Caudate nucleus (tissue), 63 donors: ENCODE measurements at places on chromosomes 2 and 18.

DNA sequence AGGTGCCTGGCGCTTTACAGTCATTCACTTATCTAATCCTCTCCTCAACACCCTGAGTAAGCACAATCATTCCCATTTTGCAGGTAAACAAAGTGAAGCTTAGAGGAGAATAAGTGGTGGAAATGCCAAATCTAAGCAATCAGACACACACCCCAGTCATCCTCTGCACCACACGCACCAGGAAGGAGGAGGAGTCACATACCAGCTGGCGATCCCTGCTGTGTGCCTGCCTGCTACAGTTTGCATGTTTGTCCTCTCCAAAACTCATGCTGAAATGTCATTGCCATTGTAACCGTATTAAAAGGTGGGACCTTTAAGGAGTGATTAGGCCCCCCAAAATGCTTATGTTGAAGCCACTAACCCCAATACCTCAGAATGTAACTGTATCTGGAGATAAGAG is 93.7 kb downstream of the LOXHD1 start:
- no peak for DNase-seq

- DNase-seq = no peak
Measured at GRCh38 chr2:60839126-60839813, 42.1 kb upstream of the REL start.

DNA sequence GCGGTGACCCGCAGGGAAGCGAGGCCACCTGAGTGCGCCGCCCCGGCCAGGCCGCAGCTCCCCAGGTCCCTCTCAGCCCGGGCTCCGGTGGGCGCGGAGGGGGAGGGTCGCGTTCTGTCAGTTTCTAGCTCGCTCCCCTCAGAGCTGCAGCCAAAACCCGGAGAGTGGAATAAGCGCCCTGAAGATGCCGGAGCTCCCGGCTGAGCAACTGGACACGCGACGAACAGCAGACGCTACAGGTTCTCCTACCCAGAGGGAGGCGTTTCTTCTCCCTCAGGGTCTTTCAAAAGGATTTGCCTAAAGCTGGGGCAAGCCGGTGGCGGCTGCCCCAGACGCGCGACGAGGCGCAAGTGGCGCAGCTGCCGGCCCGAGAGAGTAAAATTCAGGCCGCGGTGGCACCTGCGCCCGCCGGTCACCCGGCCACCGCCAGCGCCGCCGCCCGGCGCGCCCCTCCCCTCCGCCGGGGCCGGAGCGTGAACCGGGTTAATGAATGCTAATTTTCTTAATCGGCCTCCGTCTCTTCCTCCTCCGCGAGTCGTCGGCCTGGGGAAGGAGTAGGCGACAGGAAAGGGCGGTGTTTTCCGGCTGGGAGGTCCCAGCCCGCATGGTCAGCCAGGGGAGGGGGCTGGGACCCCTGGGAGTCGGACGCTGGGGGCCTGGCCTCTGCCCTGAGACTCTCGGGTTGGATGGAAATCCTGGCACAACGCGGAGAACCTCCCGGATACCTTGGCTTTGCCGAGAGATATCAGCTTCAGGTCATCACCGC is 845 bp upstream of the CDC42EP3 start:
- DNase-seq = no peak

DNA sequence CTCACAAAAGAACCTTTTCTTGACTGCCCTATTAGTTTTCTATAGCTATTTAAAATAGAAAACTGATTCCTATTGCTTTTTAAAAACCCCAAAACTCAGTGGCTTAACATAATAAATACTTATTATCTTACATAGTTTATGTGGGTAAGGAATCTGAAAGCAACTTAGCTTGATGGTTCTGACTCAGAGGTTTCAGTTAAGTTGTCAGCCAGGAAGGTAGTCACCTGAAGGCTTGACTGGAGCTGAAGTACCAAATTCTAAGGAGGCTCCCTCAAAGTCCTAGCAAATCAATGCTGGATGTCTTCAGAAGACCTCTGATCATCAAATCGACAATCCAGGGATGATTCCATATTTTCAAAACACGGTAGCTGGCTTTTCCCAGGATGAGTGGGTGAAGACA is 546.6 kb upstream of the CDH2 start:
- no peak for DNase-seq

DNA sequence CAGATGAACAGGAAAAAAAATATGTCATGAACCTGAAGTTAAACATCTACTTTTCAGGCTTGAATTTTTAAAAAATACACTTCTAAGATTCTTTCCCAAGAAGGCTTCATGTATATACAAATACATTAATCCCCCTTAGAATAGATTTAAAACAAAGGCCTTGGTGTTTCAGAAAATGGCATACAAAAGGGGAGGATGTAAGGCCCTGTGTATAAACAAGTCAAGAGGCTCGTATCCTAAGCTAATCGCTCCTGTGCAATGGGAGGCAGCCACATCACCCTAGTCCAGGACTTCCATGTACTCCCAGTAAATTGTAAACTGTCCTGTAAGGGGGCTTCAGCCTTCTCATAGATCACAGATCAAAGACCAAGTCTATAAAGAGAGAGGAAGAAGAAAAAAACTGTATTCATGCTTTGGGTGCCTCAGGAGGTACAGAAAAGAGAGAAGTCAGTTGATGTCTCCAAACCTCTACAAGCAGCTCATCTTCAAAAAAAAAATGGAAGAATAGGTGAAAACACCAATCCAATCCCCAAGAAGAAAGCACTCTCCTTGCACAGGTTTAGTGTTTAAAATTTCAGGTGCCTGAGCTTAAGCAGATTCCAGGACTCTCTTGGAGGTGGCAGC is 53.9 kb downstream of the ANKRD44 start:
- DNase-seq = no peak

DNA sequence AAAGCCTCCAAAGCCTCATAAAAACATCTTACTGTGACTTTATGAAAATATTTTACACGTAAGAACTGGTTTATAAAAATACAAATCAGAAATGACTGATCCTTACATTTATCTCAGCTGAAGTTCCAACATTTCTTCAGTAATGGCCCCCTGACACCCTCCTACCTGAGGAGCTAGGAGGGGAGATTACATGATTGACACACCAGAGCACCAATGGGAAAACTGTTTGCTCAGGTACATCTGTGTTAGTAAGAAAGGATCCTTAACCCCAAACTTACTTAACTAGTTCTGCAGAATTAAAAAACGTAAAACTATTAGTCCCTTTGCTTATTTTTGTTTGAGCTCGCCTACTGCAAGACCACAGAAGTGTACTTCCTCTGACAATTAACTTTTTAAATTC is 27.0 kb downstream of the ENOSF1 start:
- no peak for DNase-seq

DNA sequence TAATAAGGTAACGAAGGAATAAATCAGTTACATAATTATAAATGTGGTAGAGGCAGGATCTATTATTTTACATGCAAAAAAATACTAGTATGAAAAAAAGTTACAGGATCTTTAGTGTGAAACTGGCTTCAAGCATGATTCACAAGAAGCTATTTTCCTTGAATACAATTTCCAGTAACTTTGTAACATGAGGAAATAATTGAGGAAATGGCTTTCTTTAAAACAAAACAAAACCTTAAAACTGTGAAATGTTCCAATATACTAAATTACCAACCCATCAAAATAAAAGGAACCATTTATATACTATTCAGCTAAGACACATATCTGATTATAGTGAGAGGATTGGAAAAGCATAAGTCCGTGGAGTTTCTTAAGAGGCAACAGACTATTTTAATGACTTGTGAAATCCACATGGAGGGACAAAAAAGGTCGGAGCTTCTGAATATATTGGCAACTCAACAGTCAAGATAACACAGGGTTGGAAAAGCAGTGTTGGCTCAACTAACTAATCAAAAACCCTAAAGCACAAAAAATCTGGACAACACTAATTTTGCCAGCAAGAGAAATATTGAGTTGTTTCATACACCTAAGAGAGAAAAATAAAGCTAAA is 10.6 kb downstream of the IRS1 start:
- DNase-seq = no peak

- DNase-seq = no peak
Measured at GRCh38 chr2:125471963-125472362, 1184.0 kb upstream of the GYPC start.

GRCh38 chr2:112666761-112667122 is 21.0 kb downstream of the SLC20A1 start:
- DNase-seq = no peak

DNA sequence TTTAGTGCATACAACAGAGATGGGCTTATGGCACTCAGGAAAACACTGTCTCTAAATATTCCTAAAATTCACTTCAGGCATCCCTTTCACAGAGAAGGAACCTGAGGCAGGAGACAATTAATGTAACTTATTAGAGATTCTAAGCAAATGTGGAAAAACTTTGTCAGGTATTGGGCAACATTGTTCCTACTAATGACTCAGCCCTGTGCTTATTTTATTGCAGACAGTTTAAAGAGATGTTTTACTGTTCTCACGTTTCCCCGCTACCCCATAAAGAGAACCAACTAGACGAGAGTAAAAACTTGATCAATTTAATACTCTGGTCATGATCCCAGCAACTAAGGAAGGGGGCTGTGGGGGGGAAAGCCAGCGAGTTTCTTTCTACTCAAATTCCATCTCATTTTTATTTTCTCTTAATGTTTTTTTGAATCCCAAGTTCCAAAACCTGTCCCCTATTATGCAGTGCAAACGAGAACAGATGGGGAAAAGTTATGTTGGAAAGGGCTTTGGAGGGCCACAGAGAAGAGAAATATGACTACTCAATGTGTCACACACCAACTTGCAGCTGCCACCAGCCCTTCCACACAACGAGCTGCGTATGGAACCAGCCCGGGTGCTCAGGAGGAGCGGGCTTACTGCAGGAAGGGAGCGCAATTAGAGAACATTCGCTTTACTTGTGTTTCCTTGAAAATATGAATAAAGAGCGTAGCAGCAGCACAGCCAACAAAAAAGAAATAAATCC is 18.7 kb upstream of the ACVR1 start:
- no peak for DNase-seq

DNA sequence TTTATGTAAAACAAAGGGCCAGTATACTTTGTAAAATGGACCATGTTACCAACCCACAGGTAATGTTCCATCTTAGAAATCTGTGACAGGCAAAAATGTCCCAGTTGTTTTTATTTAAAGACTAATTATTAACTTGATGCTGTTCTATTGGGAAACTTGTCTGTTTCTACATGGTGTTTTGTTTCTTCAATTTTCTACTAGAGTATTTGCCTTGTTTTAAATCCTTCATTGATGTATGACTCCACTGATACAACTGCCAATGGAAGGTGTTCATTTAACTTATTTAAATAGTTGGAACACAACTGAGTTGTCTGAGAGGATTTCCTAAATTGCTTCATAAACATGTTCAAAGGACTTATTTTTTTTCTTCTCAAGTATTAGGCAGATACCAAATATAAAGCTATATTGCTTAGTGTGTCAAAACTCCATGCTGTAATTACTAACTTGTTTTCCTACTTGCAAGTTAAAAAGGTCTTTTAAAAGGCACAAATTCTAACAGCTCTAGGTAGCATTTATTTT is 152.0 kb upstream of the XPO1 start:
- no peak for DNase-seq

GRCh38 chr18:46768166-46768921 is 11.5 kb upstream of the ST8SIA5 start:
- DNase-seq = no peak

DNA sequence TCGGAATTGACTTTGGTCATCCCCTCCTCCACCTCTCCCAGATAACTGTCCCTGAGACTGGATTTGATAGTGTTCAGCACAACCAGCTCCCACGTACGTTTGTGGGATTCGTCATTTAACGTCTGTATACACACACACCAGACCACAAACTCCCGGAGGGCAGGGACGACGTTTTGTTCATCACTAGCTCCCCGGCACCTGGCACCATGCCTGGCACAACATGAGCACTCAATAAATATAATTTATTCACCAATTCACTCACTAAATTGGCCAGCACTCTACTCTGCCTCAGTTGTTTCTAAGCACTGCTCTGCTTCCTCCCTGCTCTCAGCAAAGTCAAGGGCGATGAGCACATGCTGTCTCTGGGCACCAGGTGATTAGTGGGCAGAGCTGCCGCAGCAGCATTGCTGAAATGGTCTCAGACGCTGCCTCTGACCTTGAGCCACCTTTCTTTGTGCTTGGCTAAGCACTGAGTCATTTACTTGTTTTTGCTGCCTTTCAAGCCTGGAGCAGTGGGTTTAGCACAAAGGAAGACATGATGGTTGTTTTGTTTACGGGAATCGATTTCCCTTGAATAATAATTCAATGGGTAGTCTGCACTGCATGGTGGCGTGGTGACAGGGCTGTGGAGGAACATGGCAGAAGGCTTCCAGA is 19.3 kb upstream of the LOXHD1 start:
- DNase-seq = no peak

- DNase-seq = no peak
Measured at GRCh38 chr2:165640247-165640929, 153.7 kb downstream of the GALNT3 start.

GRCh38 chr2:60095903-60096302 is 457.6 kb downstream of the BCL11A start:
- no peak for DNase-seq

GRCh38 chr2:104177179-104177578 is 676.7 kb upstream of the POU3F3 start:
- no peak for DNase-seq

DNA sequence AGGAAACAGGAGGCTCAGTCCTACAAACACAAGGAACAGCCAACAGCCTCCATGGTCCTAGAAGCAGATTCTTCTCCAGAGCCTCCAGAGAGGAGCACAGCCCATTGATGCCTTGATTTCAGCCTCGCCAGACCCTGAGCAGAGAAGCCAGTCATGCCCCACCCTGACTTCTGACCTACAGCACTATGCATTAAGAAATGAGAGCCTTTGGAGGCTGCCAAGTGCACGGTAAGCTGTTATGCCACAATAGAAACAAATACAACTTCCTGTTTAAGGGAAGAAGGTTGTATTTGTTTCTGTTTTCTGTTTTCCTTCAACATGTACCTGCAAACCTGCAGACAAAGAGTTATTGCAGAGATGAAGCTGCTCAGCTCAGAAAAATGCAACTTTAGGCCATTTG is 181.3 kb upstream of the AGAP1 start:
- no peak for DNase-seq
